ENCODE measurements at places on chromosomes 4 and X. TPM values are rescaled to one million over a fixed set of nuclear protein-coding genes. Genes with fewer than 3 reads are reported as not detected.

DNA sequence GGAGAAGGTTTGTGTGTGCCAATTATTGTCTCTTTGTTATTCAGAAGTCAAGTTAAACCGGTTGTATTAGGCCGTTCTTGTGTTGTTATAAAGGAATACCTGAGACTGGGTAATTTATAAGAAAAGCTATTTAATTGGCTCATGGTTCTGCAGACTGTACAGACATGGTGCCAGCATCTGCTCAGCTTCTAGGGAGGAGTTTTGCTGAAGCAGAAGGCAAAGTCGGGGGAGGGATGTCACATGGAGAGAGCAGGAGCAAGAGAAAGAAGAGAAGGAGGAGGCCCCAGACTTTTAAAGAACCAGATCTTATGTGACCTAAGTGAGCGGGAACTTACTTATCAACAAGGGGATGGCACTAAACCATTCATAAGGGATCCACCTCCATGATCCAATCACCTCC lies 349.3 kb upstream of the PCDH18 start:
- no peak for DNase-seq

- DNase-seq, result no peak
Measured at GRCh38 chr4:2712261-2712842, 43.8 kb downstream of the TNIP2 start.

DNA sequence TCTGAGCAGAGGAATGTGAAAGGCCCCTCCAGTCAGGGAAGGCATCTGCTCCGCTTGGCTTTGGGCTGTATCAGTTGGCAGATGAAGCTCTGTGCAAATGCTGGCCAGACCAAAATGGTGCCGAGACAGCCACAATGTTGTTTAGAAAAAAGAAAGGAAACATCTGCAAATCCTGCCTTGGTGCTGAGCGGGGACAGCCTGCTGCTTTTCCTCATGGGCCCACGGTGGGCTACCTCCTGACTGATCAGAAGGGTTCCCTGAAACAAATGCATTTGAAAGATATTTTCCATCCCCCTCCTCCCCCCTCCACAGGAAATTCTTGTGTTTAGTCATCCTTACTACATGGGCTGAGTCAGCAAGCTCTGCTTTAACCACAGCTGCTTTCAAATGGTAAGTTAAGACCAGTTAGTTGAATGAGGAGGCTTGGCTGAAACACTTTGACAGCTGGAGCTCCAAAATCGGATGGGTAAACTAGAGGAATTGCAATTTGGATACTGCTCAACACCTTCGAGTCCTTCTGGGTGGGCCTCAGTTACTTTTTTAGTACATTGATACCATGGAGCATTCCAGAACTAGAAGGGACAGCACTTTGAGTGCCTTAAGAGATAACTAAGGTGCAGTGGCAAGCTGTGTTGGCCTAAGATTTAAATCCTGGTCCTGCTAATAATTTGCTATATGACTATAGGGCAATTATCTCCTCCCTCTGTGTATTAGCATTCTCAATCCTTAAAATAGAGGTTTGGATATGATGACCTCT lies 36.0 kb downstream of the PLAC1 start:
- DNase-seq, result no peak

GRCh38 chr4:177789610-177790009 lies 347.4 kb upstream of the AGA start:
- DNase-seq, result no peak

DNA sequence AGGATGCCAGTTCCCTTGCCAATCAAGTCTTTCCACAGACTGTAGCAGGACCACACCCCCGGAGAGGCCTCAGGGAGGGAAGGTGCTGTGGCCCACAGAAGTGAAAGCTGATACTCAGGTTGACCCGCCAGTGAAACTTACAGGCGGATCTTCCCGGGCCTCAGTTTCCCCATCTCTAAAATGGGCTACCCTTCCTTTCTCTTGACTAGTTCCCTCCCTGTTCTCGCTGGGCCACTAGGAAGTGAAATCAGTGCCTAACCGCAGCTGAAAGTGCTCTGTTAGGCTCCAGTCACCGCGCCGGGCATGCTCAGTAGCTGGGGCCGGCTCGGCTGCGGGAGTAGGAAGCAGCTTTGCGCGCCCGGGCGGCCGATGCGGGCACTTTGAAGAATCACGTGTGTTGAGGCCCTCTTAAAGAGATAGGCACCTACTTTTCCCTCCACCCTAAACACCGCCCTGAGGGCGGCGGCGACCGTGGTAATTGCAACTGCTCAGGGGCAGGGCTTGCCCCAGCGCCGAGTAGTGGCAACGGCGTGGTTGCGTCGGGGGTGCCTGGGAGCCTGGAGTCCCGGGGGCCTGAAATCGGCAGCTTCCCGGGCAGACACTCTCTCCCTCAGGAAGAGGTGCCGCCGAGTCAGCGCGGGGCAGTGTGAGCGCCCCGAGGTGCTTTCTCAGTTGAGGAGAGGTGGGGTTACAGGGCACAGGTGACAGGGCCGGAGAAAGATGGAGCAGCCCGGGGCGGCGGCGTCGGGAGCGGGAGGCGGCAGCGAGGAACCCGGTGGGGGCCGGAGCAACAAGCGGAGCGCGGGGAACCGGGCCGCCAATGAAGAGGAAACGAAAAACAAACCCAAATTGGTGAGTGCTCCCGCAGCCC lies at the start of gene DIAPH2:
DIAPH2 (plus strand) TSS at position 504 of the 871 bp plus-strand sequence.
- DNase-seq, result no peak

DNA sequence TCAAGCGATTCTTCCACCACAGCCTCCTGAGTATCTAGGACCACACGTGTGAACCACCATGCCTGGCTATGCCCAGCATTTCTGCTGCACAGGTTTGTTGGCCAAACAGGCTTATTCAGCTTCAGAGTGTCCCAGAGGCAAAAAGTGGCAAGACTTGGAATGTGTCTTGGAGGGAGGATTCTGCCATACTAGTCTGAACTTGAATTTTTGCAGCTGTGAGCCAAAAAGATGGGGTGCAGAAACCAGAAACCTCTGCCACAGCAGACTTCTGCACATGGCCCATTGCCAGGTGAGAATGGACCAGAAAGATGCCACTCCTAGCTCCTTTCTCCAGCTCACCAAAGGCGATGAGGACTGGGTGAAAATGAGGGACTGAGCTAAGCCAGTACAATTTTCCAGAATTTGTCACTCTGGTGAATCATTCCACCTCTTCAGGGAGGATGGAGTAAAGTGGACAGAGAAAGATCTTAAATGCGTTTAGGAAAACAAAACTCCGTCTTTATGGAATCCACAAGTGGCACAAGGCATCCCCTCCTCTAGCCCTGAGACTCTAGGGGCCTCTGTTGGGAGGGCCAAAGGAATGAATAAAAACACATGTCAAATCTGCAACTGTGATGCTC lies 369.1 kb upstream of the CLNK start:
- DNase-seq, result no peak

DNA sequence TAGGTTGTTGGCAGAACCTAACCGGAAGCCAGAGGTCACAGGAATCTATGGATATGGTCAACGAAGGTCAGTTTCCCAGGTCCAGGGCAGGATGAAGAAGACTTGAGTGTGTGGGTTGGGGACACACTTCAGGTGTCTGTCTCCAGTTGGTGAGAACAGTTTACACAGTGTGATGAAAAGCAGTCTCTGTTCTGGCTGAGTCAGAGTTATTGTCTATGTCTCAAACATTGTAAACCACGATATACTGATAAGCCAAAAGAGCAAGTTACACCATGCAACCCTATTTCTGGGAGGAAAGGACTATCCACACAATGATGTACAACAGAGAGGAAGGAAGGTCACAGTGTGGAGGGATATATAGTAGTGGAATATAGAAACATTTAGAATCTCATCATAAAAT lies 187.1 kb upstream of the C1QTNF7 start:
- DNase-seq, result no peak

DRD5 gene
- not detected for polyA plus RNA-seq

TSPAN5 gene
- polyA plus RNA-seq, result 10.9 TPM

TMEM156 gene
- 0.53 TPM for polyA plus RNA-seq
